ENCODE measurements at places on chromosomes 7 and 10. TPM values are rescaled to one million over a fixed set of nuclear protein-coding genes. Genes with fewer than 3 reads are reported as not detected.

Gene PLCE1
- total RNA-seq: 7.0 TPM

Gene CTTNBP2
- 0.67 TPM for total RNA-seq

Gene RAB19
- total RNA-seq: not detected

Gene EZH2
- 21.0 TPM for total RNA-seq

Gene PRRT4
- total RNA-seq: 0.26 TPM

All from A549 treated with dexamethasone at 1 μM for 4 hours (cell line).